Cortex of kidney (tissue), 1 donor: ENCODE measurements at places on chromosomes 1 and 21.

DNA sequence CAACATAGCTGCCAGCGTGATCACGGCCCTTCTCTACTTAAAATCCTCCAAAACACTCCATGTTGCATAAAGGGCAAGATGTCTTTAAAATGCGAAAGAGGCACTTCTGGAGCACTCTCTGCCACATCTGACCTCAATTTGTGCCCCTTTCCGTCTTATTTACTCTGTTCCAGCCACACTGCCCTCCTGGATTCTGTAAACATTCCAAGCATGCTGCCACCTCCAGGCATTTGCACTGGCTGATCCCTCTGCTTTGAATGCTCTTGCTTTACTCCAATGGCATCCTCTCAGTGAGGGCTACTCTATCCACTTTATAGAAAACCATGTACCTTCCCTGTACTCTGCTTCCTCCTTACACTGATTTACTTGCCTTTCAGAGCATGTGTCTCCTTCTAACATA is 5.3 kb upstream of the RGS7 start:
- no peak for DNase-seq

- no peak for DNase-seq
Observed at GRCh38 chr1:108557296-108557695, 2.6 kb upstream of the EEIG2 start.

DNA sequence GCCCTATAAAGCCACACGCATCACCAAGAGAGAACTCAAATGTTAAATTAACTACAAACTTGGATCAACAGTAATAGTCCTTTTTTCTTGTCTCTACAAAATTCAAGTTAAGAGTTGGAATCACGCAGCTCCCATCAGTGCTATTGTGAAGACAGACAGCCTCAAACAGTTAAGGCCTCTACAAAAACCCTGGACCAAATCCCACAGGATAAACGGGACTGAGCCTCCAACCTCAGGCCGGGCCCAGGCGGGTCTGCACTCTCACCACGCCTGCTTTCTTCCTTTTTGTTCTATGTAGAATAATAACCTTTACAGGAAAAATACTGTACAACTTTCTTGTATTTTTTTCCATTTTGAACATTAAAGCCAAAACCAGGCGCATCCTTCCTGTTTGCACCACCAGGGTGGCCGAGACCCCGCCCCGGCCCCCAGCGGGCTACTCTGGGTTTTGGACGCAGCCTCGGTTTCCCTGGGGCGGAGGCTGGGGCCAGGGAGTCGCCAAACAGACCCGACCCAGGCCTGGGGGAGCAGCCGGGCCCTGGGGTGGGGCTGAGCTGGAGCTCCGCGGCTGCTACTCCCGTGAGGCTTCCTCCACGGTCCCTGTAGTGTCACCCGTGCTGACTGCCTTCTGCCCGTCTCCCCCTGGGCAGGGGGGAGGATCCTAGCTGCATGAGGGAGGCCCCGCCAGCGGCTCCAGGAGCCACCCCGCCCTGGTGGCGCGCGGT is 158.4 kb downstream of the CASZ1 start:
- no peak for DNase-seq

GRCh38 chr1:17545356-17545755 is 5.9 kb downstream of the ARHGEF10L start:
- DNase-seq: no peak
